NCI-H69 (cell line): ENCODE measurements at places on chromosomes 7 and 10.
A peak's percentile ranks its signal among the peaks of the same experiment; 100 is the strongest.

GRCh38 chr10:14528450-14528849, 197.7 kb upstream of the FRMD4A start:
- no peak for DNase-seq

- no peak for DNase-seq
These were observed 148.3 kb upstream of the BMPER start for GRCh38 chr7:33757050-33757449.

- DNase-seq = no peak
These were observed 42.9 kb upstream of the FGL2 start for GRCh38 chr7:77242554-77242953.

DNA sequence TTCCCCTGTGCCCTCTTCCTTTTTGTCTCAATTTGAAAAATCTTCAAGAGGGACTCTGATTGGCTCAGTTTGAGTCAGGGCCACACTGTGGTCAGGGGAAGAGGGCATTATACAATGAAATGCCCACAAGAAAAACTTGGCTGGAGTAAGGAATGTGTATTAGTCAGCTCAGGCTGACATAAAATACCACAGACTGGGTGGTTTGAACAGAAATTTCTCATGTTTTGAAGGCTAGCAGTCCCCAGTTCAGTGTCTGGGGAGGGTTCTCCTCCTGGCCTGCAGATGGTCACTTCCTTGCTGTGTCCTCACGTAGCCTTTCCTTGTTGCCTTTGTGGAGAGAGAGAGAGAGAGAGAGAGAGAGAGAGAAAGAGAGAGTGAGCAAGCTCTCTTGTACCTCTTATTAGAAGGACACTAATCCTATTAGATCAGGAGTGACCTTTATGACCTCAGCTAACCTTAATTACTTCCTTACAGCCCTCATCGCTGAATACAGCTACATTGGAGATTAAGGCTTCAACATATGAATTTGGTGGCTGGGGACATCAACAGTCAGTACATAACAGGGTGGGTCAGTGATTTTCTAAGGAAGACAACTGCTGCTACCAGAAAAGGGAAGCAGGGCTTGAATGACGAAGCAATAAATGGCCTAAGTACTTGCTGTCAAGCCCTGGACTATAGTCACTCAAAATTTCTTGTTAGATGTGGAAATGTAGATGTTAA, 25.8 kb upstream of the FAM13C start:
- no peak for DNase-seq

DNA sequence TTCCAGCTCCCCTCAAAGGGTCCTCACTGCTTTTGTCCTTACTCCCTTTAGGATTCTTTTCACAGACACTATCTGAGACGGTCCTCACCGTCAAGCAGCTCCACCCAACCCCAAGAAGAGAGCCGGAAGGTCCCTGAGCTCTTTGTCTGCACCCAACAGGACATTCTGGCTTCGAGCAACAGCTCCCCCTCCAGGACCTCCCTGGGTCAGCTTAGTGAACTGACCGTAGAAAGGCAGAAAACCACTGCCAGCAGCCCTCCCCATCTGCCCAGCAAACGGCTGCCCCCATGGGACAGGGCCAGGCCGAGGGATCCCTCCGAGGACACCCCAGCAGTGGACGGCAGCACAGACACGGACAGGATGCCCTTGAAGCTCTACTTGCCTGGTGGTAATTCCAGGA, 19.9 kb downstream of the MINDY4 start:
- DNase-seq = no peak

GRCh38 chr7:130884437-130885417, 150.7 kb upstream of the KLF14 start:
- peak; percentile 61 for DNase-seq

DNA sequence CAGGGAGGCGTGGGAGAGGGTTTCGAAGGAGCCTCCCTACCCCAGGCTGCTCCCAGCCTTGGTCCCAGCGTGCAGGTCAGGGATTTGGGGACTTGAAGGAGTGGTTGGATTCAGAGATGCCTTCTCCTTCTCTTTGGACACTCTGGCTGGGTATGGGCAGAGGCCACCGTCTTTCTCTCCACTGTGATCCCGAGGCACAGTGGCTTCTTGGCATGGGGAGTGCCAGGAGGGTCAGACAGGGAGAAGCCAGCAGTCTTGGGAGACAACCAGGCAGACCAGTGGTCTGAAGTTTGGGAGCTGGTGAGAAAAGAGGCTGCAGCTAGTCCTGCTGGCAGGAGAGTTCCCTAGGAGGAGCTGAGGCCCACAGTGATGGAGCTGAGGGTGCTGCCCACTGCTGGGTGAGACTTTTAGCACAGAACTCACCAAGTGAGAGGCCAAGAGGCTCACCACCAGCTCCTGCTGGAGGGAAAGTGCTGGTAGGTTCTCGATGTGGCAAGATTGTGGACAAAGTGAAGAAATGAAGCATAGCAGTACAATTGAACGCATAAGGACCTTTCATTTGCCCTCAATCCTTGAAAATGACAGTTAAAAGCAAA, 35.2 kb upstream of the WDFY4 start:
- no peak for DNase-seq

DNA sequence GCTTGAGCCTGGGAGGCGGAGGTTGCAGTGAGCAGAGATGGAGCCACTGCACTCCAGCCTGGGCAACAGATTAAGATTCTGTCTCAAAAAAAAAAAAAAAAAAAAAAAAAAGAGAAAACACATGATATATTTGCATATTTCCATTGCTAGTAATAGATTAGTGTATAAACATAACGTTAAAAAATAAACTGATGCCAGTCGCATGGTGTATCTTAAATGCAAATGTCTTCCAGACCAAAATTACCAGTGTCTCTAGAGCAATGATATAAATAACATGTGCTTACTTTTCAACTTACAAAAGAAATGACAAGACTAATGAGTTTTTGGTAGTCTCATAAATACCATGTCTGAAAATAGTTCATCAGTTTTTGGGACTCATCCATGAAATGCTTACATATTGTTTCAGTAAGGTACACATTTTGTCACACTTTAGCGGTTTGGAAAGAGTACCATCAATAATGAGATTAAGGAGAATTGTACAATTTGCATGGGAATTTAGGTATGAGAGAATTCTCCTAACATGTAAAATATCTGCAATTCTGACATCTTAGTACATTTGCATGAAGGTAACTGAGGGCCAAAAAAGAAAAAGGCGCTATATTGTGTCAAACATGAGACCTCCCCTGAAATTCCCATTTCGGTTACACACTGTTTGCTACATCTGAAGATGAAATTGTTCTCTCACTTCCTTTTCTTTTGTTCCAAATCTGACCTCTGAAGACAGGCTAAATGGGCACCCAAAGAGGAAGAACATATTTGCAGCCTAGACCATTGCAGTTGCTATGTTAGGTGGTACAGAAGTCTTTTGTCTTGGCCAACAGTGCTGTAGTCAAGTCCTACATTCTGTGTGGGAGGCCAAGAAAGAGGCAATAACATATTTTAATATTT, 51.5 kb upstream of the PIP4K2A start:
- DNase-seq = no peak

DNA sequence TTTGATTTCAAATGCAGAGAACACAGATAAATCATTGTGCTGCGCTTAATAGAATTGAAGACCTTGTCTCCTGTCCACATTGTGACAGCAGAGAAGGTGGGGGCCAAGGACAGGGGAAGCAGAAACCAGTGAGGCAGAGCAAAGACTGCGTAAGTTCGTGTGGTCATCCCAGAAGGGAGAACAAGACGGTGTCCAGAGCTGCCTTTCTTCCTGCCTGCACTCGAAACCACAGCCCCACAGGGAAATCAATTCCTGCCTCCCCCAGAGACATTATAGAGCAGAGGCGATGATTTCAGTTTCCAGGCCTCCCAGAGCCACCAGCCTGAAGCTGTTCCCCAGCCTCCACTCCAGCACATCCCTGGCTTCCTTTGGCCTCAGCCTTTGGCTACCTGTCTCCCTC, 39.7 kb upstream of the UCN3 start:
- no peak for DNase-seq

DNA sequence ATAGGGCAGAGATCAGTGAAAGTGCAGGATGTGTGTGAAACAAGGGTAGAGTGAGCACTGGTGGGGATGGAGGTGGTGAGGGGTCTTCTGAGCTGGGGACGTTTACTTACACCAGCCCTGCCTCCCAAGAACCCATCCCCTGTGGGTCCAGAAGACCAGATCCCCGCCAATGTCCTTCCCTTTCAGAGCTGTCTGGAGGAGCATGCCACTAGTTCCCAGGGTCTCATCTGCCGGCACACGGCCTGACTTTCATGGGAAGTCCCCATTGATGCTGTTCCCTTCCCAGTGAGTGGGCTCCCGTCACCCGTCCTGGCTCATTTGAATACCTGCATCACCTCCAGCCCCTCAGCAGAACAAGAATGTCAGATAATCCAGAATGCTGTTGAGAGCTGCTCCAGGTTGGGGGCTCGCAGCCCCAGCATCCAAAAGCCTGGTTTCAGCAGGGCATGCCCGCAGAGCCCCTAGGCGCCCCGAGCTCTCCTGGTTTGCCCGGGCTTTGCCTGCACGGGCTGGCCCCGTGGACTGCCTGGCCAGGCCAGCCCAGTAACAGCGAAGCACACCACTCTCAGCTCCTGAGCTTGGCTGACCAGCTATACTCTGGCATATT, 246.7 kb downstream of the MGMT start:
- DNase-seq = no peak

DNA sequence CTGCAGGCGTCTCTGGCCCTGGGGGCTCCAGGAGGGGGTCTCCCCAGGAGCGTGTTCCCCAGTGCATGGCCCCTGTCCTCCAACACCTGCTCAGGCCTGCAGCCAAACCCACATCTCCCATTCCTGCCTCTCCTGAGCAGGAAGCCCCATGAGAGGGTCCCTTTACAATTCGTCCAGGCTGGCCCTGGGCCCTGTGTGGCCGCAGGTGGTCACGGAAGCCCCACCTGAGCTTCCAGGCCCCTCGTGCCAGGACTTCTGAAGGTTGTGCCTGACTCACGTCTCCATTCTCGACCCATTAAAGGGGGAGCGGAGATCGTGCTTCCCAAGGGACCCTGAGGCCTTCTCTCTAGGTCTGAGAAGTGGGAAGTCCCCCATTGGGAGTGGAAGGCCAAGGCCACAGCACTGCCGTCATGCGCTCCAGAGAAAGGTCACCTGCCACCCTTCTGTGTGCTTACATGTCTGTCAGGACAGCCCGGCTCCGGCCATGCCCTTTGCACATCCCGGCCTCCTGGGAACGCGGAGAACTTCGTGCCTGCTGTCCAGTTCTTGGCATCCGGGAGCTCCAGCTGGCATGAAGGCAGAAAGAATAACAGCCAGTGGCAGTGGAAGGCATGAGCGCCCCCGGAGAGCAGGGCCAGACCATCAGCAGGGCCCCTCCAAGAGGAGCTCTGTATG, 382.3 kb downstream of the DNAJB6 start:
- DNase-seq = no peak

GRCh38 chr7:117097860-117098259, 144.6 kb downstream of the ST7 start:
- peak; percentile 38 for DNase-seq

GRCh38 chr7:110204527-110204926, 886.4 kb upstream of the LRRN3 start:
- peak; percentile 12 for DNase-seq

GRCh38 chr7:22442187-22442881, 57.7 kb downstream of the STEAP1B start:
- DNase-seq = peak; percentile 78

DNA sequence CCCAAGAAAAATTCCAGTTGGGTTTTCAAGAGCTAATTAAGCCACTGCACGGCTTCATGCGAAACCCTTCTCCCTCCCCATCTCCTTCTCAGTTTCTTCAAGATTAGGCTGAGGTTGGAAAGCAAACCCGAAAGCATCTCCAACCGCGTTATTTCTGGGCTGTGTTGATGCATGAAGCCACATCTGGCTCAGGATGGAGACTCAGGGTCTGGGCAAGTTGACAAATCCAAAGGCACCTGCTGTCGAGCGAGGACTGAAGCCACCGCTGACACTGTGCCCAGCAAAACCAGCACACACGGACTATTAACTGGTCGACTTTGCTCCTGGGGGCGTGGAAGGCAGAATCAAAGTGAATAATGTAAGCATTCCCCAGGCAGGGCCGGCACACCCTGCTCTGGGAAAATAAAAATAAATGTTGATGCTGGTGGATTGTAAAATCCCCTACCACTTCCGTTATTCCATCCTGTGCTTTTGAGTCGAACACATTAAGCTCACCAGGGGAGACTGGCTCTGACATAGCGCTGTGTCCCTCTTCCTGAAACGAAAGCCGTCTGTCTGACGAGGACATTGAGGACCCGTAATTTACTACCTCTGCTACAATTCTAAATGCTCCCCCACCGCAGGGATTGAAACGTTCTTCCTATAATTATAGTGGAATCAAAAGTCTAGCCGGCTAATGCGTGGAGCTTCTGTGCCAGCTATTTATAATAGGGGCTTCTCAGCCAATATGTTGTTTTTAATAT, 269.8 kb downstream of the ADARB2 start:
- DNase-seq = no peak

- DNase-seq = no peak
These were observed 429.0 kb upstream of the LRGUK start for GRCh38 chr7:133698127-133698526.

- peak; percentile 70 for DNase-seq
These were observed 329.4 kb downstream of the KCNMA1 start for GRCh38 chr10:77308084-77308732.

- DNase-seq = peak; percentile 55
These were observed 275.6 kb upstream of the AOAH start for GRCh38 chr7:36999626-37000485.

DNA sequence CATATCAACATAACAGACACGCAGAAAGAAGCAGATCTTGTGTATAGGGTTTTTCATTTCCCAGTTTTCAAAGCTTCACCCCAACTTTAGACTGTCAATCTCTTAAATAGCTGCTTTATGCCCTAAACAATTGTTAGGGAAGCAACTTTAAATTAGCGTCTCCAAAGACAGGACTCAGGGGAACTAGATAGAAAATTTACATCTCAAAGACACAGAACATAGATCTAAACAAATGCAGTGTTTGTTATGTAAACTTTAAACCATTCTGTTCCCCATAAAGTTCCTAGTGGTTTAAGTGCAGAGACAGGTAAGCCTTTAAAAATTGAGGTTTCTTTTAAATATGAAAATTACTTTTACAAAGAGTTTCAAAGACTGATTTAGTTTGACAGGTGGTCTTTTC, 379.2 kb upstream of the GHITM start:
- no peak for DNase-seq

DNA sequence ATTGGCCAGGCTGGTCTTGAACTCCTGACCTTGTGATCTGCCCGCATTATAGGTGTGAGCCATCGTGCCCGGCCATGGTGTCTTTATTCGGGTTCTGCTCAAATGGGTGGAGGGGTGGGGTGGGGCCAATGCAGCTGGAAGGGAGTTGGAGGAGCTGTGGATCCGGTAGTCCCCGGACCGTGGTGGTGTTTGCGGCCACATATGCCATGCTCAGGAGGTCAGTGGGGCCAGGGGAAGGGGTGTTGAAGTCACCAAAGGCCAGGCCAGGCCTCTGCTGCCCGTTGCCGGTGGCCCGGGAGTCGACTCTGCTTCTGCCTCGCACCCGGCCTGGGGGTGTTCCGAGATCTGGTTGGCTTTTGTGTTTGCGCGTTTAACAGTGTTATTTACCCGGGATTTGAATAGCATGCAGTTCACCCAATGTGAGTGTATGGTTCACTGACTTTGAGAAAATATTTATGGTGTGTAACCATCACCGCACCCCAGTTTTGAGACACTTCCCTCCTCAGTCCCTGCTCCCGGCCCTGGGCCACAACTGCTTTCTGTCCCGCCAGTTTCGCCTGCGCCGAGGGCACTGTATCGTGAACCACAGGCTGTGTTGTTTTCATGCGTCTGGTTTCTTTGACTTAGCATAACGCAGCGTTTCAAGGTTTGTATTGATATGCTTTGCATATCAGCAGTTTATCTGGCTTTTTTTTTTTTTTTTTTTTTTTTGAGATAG, 10.7 kb downstream of the INPP5A start:
- no peak for DNase-seq

GRCh38 chr7:94650147-94651051, 5.5 kb downstream of the SGCE start:
- DNase-seq = no peak

GRCh38 chr10:60096761-60097513, 190.6 kb upstream of the CCDC6 start:
- no peak for DNase-seq
